ENCODE measurements at places on chromosomes 3 and 15.
A peak's percentile ranks its signal among the peaks of the same experiment; 100 is the strongest.

- peak; percentile 11 for DNase-seq
These were observed 59.3 kb downstream of the CYP11A1 start for GRCh38 chr15:74307827-74308811.

DNA sequence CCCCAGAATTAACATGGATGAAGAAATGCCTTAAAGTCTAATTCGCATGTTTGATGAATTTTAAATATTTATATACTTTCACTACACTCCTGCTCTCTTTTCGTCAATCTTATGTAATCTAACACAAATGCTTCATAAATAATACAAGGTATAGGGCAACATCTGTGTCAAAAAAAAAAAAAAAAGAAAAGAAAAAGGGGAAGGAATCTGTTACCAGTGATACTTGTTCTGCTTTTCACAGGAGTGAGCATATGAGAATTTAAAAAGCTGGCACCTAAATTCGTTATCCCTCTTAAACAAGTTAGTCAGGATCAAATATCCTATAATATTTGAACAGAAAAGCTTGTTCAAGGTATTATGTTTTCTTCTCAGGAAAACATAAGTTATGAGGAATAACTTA is 243.8 kb downstream of the KCNH8 start:
- no peak for DNase-seq

GRCh38 chr3:114332342-114333179 is 38.7 kb downstream of the TIGIT start:
- no peak for DNase-seq

DNA sequence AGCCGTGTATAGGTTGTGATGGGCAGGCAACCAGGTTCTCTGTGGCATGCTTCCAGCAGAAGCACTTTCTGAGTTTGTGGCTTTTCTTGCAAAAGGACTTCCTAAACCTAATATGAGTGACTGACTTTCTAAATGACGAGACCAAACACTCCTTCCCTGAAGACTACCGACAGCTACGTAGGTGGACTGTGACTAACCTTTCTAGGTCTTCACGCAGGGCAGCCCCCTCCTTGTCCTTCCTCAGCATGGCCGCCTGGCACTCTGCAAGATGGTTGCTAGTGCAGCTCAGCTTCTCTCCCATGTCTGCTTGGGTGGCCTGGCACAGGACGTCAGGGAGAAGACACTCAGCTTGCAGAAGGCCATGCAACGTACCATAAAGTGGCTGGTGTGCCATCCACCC is 20.9 kb downstream of the CXCR6 start:
- DNase-seq: no peak

DNA sequence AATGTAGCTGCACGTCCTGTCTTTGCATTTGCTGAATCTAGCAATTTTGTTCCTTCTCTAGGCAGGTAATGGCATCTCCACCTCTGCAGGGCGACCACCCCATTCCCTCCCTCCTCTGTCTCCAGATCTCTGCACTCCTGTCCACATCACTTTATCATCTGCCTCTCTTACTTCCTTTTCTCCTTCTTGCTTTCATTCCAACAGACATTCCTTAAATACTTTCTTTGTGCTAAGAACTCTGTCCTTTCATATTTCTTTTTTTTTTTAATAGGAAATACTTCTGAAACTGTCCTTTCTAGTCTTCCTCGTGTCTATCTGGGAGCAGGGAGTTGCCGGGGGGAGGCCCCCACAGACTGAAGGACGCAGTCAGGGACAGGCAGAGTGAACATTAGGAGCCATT is 7.2 kb downstream of the ITIH3 start:
- DNase-seq: peak; percentile 21

DNA sequence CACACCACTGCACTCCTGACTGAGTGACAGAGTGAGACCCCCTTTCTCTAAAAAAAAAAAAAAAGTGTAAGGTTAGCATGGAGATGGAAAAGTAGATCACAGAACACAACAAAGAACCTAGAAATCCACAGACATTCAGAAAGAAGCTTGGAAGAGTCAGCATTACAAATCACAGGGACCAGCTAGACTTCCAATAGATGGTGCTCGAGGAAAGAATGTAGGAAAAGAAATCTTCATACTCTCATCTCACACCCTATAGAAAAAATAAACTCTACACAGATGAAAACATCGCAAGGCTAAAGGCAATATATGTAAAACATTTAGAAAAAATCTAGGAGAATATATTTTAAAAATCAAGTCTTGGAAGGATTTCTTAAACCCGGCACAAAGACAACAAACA is 94.5 kb upstream of the ABHD17C start:
- DNase-seq: no peak

- no peak for DNase-seq
These were observed 69.8 kb upstream of the WNT5A start for GRCh38 chr3:55556619-55557537.

GRCh38 chr3:168974617-168975403 is 688.7 kb downstream of the MECOM start:
- DNase-seq: no peak

DNA sequence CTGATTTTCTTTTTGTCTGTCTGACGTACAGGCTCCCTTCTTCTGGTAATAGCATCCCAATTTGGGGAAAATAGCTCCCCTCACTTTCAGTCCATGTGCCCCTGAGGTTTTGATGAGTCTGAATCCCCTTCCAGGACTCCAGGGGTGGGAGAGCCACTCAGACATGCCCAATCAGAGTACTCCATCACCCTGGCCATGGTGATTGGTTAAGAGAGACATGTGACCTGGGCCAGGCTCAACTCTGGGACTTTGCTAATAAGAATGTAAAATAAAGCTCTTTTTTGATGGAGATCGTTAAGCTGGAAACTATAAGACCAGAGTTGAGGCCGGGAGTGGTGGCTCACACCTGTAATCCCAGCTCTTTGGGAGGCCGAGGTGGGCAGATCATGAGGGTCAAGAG is 9.2 kb upstream of the MEF2A start:
- DNase-seq: no peak

DNA sequence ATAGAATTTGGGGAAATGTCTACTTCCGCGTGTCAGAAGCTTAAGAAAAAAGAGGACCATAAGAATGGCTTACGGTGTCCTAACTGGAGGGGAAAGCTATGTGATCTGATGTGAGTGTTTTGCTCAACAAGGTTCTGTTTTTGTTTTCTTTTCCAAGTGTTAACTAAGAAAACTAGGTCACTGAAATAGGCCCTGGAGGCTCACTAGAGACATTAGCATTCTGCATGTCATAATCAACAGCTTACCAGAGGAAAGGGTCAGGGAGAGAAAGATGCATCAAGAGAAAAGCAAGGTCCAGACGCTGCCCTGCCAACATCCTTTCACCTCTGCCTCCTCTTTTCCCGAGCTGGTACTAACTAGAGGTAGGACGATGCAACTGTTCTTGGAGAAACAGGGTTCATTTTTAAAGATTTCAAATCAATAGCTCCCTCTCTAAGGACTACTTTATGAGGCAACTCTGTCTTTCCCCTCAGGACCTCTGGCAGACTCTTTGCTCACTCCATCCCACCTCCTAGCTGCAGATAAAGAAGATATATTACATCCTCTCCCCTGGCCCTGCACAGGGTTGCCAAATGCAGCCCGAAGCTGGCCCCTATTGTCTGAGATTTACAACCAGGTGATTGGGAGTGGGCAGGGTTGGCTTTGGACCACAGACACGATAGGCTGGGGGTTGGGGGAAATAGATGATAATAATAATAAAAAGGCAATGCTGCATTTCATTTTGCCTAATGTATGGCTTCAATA is 209.9 kb upstream of the SLC2A2 start:
- DNase-seq: no peak
